Activated CD4-positive, alpha-beta T cell treated with anti-CD3 and anti-CD28 coated beads, Interleukin-2, amount 10 ng/mL, durations not matched to agents 7 days and 5 days (primary cell): ENCODE measurements at places on chromosomes 16 and 17. TPM values are rescaled to one million over a fixed set of nuclear protein-coding genes. Genes with fewer than 3 reads are reported as not detected.
A peak's percentile ranks its signal among the peaks of the same experiment; 100 is the strongest.

DNA sequence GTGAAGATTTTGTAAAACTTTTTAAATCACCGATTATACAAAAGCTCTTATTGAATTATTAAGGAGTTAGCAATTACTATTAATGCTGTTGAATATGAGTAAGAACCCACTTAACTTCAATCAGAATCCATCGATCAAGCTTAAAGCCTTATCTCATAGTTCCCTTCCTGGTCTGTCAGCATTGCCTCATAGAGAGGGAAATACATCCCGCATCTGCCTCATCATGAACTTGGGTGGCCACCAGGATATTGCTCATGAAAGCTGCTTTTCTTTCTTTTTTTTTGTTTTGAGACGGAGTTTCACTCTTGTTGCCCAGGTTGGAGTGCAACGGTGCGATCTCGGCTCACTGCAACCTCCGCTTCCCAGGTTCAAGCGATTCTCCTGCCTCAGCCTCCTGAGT, 66.7 kb downstream of the PIGL start:
- DNase-seq: no peak
- no peak overlapping the region for H3K4me3 ChIP-seq
- peaks cover 45% of the 10 kb centered on the region for H3K4me1 ChIP-seq
- no peak overlapping the region for H3K27ac ChIP-seq
- H3K36me3 ChIP-seq: peaks cover 25% of the 10 kb centered on the region
- no peaks in the 10 kb centered on the region for H3K27me3 ChIP-seq

GRCh38 chr17:69608808-69609472, 194.4 kb downstream of the MAP2K6 start:
- no peaks in the 10 kb centered on the region for H3K27me3 ChIP-seq
- H3K4me1 ChIP-seq: peaks cover 32% of the 10 kb centered on the region
- no peak overlapping the region for H3K4me3 ChIP-seq
- H3K36me3 ChIP-seq: no peaks in the 10 kb centered on the region
- no peak for DNase-seq

The MT1A gene
- total RNA-seq: not detected

GRCh38 chr16:52357711-52358110, 189.2 kb downstream of the TOX3 start:
- no peak for DNase-seq
- H3K36me3 ChIP-seq: no peaks in the 10 kb centered on the region
- H3K27me3 ChIP-seq: no peaks in the 10 kb centered on the region
- H3K4me1 ChIP-seq: no peaks in the 10 kb centered on the region
- H3K27ac ChIP-seq: no peak overlapping the region

The TERB1 gene
- total RNA-seq: 0.15 TPM

The CES3 gene
- 6.4 TPM for total RNA-seq

DNA sequence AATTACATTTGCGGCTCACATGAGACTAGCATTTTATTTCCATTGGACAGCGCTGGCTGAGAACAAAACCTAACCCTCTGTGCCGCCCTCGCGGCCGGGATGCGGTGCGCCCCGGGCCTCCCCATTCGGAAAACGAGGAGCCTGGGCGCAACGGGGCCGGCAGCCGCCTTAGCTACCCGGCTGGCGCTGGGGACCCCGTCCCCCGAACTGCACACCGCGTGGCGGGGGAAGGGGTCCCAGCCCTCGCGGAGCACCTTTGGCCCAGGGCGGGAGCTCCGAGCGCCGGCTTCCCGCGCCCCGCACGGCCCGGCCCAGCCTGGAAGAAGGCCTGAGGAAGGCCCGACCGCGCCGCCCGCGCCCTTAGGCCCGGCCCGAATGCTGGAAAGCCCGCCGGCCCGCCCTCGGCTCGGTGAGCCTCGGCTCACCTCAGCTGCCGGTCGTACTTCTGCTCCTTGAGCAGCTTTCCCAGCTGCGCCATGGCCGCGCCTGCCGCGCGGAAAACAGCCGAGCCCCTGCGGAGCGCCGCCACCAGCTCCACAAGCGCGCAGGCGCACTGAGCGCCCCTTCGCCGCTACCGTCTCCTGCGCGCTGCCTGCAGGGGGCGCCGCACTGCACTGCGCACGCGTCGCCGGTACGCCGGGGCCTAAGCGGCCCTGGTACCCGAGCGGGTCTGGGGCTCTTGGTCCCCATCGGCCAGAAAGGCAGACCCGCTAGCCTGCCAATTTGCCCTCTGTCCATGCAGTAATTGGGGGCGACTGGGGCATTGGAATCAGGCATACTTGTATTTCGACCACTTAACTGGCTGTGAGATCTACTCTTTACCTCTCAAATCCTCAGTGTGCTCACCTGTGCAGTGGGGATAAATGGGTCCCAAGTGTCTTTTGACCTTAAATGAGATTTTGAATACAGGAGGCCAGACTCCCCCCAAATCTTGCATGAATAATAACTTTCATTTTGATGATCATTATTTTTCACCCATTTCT, at the start of gene NAE1:
Gene NAE1 (minus strand): TSS at position 555 of the 983 bp plus-strand sequence. CDS start 77 bp downstream, at position 478.
- H3K4me1 ChIP-seq: peaks cover 35% of the 10 kb centered on the region
- no peaks in the 10 kb centered on the region for H3K27me3 ChIP-seq
- H3K27ac ChIP-seq: peak within 1 kb of the TSS; percentile 83
- H3K36me3 ChIP-seq: peaks cover 18% of the 10 kb centered on the region

The TOX3 gene
- total RNA-seq: not detected

DNA sequence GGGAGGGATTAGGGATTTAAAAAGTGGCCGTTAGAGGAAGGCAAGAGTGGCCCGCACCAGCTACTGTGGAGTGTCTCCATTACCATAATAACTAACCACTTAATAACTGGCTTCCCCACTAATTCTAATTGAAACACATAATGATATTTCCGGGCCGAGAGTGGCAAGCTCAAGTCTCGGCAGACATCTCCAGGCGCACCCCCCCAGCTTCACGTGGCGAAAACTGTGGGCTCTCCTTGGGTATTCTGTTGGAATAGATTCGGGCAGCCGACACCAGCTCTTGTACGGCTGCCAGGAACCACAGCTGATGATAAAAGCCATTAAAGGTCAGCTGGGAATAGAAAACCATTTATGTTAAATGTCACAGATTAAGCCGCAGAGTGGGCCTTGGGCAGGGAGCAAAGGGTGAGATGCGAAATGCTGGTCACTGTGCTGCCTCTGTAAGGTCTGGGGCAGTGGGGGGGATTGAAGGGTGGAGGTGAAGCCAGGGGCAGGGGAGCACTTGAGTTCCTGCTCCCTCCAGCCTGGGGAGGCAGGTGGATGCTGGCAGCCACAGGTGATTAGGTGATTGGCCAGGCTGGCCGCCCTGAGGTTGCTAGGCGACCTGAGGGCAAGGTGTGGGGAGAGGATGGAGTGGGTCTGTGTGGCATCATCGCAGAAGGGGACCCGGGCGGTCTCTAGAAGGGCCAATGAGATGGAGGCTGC, 115.6 kb upstream of the SDK2 start:
- no peak overlapping the region for H3K27ac ChIP-seq
- no peaks in the 10 kb centered on the region for H3K27me3 ChIP-seq
- peaks cover 6% of the 10 kb centered on the region for H3K4me1 ChIP-seq
- H3K36me3 ChIP-seq: no peaks in the 10 kb centered on the region
- H3K4me3 ChIP-seq: no peak overlapping the region
- no peak for DNase-seq

DNA sequence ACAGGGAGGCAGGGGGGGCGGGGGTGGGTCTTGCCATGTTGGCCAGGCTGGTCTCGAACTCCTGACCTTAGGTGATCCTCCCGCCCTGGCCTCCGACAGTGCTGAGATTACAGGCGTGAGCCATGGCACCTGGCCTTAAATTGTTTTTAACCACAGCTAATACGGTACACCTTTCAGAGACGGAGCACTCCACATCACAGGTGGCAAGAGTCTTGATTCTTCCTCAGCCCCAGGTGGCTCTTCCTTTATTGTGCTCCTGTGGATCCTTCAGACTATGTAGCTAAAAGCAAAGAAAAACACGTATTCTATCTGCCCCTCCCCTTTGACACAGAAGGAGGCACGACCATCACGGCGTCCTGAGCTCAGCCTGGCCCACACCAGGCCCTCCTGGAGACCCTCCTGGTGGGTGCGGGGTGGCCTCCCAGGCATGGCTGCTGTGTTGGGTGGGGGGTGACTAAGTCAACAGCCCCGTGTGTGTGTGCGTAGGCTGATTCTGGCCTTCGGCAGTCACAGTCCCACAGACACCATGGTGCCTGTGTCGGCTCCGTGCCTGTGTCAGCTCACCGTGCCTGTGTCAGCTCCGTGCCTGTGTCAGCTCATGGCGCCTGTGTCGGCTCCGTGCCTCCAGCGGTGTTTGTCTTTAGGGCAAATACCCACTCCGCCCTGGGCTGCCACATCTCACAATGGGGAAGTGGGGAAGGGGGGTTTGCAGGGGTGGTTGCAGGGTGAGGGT, 10.8 kb upstream of the SECTM1 start:
- H3K4me1 ChIP-seq: peaks cover 7% of the 10 kb centered on the region
- H3K27me3 ChIP-seq: peaks cover under 1% of the 10 kb centered on the region
- no peaks in the 10 kb centered on the region for H3K36me3 ChIP-seq
- H3K27ac ChIP-seq: no peak overlapping the region
- no peak for DNase-seq
- no peak overlapping the region for H3K4me3 ChIP-seq

DNA sequence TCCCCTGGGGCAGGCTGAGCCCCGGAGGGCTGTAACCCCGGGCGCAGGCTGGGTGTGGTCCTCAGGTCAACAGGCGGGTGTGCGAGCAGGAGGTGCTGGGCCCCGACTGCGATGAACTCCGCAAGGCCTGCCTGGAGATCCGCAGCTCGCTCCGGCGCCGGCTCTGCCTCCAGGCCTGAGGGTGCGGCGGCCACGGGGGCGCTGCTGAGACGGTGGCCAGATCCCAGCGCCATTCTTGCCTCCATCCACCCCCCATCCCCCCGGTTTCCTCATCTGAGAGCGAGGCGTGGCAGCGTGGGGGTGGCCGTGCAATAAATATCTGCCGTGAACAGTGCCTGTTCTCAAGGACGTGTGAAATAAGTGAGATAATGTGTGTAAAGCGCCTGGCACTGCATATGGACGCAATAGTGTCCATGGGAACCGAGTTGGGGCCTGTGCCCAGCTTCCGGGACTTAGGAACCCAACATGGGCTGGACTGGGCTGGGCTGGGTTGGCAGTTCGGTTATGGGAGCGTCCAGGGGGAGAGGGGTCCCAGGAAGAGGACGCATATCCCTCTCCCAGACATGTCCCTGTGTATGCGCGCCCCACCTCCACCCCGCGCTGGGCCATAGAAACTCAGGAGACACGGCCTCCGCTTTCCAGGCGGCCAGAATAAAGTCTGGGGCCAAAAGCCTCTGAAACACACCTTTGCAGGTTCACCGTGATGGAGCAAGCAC, 15.0 kb downstream of the ZNF213 start:
- H3K36me3 ChIP-seq: peaks cover 3% of the 10 kb centered on the region
- H3K27ac ChIP-seq: peak overlapping the region; percentile 89
- H3K27me3 ChIP-seq: peaks cover 20% of the 10 kb centered on the region
- peaks cover 29% of the 10 kb centered on the region for H3K4me1 ChIP-seq
- DNase-seq: peak; percentile 45

The CACNA1G gene
- not detected for total RNA-seq

The KRT17 gene
- 0.25 TPM for total RNA-seq

DNA sequence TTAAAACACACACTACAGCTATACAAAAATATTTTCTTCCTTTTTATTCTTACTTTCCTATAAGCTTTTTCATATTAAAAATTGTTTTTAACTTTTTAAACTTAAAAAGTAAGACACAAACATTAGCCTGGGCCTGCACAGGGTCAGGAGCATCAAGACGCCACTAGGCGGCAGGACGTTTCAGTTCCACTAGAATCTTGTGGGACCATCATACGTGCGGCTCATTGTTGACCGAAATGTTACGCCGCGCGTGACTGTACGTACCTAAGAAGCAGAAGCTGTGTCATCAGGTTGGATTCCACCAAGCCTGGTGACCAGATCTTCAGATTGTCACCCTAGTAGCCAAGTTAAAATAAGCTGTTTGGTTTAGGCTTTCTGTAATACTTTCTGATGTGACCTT, 47.1 kb downstream of the USP10 start:
- no peaks in the 10 kb centered on the region for H3K27me3 ChIP-seq
- no peak overlapping the region for H3K27ac ChIP-seq
- no peak overlapping the region for H3K4me3 ChIP-seq
- DNase-seq: no peak
- H3K36me3 ChIP-seq: peaks cover 6% of the 10 kb centered on the region
- H3K4me1 ChIP-seq: peaks cover 28% of the 10 kb centered on the region
